ENCODE measurements at places on chromosomes 7 and 10. TPM values are rescaled to one million over a fixed set of nuclear protein-coding genes. Genes with fewer than 3 reads are reported as not detected.

- peak; percentile 4 for DNase-seq
Observed at GRCh38 chr7:121796936-121797656, 75.9 kb upstream of the PTPRZ1 start.

DNA sequence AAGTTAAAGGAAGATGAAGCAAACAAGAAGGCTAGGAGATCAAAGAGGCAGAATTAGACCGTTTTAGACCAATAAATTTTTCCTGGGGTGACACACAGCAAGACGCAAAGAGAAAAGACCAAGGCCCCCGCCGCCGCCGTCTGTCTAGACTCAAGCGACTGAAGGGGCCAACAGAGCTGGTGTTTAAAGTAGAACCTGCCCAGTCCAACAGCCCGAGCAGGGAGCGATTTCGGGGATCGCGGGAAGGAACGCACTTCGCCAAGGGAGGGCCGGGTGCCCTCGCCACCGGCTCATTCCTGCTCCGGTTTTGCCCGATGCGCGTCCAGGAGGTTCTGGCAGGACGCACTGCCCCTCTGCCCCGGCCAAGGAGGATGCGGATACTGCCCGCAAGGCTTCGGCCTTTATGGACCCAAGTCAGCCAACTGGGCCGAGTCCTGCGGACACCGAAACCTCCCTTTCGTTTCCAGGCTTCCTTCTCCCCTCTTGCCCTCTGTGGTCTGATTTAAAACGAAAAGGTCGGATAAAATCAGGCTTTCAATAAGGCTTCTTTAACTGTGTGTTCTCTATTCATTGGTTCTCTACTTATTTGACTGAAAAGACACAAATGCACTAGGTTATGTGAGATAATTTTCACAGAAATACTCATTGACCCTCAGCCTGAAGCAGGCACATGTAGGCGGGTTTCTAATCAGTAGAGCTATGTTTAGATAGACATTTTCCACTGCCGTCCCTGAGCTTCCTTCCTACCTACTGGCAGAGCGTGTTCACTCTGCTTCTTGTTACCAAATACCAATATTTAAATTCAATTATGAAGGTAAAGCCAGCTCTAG is 2.2 kb upstream of the HOXA7 start:
- DNase-seq: peak; percentile 67

Gene DNAJB9
- 18.5 TPM for total RNA-seq

Gene ZFYVE27
- 19.2 TPM for total RNA-seq

GRCh38 chr7:90736968-90737939 is 141.1 kb downstream of the CDK14 start:
- no peak for DNase-seq

DNA sequence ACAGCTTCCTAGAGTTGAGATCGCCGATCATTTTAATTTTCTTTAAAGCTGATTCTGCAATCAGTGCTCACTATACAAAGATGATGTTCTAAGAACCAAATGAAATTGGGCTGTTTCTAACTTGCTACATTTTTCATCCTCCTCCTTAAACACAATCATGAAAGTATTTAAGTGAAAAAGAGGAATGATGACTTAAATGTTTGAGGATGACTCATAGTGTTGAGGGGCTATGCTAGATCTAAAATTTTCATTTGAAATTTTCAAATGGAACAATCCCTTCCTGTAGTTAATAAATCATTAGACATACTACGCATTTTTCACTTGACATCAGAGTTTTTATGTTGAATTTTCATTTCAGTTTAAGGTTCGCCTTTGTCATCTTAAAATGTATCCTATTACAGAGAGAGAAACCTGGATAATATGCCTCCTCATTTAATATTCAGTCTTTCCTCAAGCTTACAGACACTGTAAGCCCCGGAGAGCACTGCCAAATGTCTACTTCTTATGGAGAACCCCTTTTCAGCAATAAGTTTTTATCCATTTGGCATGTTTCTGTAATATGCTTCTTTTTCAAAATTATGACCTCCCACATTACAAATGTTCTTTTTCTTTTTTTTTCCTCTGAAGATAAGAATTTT is 499.6 kb downstream of the MAGI2 start:
- no peak for DNase-seq

DNA sequence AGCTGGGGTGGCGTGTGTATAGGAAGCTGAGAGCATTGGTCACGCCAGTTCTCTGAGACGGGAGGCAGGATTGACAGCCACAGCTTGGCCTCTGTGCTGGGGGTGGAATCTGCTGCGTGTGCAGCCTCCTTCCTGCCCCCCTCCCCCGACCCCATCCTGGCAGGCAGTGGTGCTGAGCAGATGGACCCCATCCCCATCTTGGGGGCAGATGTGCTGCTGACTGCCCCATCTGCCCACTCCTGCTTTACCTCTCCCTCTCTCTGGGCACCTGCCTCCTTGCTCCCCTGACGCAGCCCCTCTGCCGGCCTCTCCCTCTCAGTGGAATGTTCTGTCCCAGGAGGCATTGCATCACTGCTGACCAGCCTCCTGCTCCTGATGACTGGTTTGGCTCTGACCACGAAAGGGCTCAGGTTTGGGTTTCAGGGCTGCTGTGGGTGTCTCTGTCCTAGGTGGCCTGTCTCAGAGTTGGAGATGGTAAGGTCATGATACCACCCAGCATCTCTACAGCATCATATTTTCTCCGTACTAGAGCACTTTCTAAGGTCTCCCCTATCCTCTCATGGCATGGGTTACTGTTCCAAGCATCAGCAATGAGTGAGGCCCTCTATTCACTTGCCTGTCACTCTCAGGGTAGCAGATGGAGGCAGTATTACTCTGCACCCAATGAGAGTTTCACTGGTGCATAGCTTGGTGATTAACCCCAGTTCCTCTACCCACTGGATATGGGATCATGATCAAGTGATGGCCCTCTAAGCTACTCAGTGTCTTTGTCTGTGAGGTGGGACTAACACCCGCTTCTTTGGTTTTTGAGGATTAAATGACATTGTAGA is 81.9 kb downstream of the RBM20 start:
- no peak for DNase-seq

Gene GPR15LG
- not detected for total RNA-seq

Gene ZNF316
- 10.0 TPM for total RNA-seq

DNA sequence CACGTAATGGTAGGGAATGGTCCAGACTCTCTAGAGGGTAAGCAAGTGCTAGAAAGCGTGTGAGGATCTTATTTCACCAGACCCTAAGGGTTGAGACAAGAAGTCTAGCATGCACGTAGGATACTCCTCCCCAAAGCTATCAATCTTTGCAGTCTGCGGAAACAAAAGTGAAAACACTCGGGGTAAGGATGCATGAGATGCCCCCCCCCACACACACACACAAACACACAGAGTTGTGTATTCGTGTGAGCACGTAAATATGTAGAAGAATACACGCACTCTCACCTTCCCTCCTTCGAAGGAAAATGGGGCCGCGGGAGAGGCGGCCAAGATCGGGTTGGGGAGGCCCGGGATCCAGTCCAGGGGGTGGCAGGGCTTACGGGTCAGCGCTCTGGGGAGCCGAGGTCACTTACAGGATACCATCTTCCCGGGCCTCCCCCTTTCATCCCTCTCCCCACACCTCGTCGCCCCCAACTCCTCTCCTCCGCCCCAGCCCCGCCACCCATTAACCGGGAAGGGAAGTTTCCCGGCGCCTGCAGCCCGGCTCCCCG is 455 bp downstream of the CUL2 start:
- DNase-seq: peak; percentile 44

GRCh38 chr10:9535744-9536143 is 1481.3 kb downstream of the GATA3 start:
- no peak for DNase-seq

Gene PAPSS2
- total RNA-seq: 25.8 TPM

DNA sequence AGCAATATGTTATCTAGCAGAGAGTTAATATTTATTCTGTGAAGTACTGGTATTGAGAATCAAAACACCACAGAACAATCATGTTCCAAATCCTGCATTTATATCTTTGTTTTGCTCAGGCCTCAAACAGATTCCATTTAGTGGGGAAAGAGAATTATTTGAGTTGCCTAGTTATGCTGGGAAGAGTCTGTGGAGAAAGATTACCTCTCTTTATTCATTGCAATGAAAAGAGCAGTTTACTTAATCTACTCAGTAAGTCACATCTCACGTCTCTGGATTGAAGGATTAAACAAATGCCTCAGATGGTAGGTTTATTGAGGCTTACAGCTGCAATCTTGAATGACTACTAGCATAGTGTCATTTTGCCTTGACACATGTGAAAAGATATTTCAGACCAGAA is 76.4 kb downstream of the RUNDC3B start:
- no peak for DNase-seq

GRCh38 chr10:15122477-15123030 is 25.4 kb downstream of the RPP38 start:
- no peak for DNase-seq

DNA sequence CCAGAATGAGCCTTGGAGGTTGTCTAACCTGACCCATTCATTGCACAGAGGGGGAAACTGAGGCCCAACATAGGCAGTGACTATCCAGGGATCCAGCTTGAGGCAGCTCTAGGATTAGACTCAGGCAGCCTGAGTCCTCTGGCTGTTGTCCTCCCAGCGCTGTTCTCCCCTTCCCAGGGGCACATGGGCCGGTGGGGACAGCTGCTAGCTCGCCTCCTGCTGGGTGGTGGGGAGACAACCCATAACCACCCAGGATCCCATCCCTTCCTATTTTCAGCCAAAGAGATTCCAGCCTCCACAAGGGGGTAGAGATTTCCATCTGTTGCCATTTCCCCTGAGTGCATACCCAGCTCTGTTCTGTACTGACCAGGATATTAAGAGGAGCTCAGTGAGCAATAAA is 145.1 kb upstream of the GPR26 start:
- no peak for DNase-seq

Gene FAM25G
- not detected for total RNA-seq

DNA sequence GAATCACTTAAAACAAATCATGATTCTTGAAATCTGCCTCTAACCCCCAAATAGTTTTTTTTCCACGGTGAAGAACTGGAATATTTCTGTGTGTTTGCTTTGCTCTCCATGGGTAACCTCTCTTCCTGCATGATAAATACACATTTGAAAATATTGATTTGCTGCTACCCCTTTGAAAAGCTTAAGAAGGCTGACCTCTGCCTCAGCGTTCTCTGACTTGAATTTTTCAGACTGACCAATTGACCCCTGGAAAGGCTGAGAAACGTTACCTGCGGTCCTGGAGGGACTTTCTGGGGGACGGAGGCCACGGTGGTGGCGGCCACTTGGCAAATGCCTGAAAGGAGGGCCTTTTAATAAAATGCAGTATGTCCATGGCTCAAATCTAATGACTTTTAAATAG is 520.2 kb downstream of the LRMDA start:
- no peak for DNase-seq

Gene CRTAC1
- total RNA-seq: 0.63 TPM

GRCh38 chr7:29194594-29195427 is at the start of gene CHN2:
Gene CHN2 (plus strand): TSS chr7:29194775.
- DNase-seq: peak; percentile 85

DNA sequence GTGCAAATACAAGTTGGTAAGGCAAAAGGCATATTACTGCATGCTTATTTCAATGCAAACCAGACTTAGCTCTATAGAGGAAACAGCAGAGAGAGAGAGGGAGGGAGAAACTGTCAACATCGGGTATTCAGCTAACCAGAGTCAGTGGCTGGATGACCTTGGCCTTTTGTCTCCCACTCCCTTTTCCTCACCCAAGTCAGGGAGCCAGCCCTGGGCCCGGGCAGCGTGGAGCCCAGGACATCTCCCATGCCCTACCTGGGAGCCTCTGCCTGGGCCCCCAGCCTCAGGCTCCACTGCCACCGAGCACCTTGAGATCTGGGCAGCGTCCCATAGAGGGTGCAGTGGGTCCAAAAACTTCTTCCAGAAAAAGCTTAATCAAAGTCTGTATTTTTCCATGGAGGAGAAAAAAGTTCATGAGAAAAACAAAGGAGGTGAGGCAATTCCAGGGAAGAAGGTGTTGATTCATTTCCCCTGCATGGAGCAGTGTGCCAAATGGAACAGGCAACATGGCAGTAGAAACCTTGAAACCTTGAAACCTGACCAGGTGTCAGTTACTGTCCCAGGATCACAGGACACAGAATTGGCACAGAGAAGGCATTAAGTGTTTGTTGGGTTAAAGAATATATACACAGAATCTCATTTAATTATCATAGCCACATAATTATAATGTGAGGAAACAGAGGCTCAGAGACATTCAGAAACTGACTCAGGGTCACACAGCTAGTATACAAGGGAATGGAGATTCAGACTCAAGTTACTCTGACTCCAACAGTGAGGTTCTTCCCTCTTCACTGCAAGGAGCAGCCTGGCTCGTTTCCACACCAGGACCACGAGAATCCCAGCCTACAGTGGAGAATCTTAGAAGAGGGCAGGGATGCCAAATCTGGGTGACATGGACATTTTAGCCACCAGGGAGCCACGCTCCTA is 5.8 kb upstream of the NCOA4 start:
- peak; percentile 64 for DNase-seq

DNA sequence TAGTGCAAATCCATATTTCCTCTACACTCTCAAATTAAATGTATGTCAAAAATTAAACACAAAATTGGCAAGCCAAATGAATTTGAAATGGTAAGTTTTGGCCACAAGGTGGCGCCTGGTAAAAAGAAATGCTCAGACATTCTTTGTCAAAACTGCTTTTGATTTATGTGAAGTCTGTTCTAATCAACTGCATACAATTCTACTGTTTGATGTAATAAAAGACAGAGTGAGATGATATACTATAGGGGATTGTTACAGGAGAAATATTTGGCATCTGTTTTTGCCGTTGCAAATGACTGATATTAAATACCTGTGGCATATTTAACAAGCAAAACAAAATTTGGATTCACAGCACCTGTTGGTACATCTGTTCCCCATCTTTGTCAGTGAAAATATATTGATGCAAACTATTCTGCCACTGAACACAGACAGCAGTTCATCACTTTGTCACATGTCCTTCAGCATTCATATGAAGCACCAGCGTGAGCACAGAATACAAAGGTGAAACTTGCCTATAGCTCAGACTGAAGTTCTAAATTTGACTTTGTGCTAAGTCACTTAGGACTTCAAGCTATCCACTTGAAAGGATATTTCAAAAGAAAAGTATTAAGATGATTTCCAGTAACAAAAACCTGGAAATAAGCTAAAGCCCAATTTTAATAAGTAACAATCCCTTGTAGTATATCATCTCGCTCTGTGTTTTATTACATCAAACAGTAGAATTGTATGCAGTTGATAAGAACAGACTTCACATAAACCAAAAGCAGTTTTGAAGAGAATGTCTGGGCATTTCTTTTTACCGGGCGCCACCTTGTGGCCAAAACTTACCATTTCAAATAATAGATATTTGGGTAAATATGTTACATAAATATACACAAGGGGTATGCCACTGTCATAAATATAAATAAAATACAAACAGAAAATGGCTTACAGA is 10.2 kb upstream of the CH25H start:
- DNase-seq: peak; percentile 38

Gene FKBP6
- total RNA-seq: not detected

GRCh38 chr7:127928852-127929251 is 102.4 kb downstream of the LRRC4 start:
- DNase-seq: no peak

Gene EGFR
- total RNA-seq: 3.1 TPM
